ENCODE measurements at places on chromosomes 12 and 14.

GRCh38 chr12:104057771-104058197 is 6.5 kb upstream of the HCFC2 start:
- DNase-seq, result peak; percentile 49

- DNase-seq, result no peak
Observed at GRCh38 chr12:113194971-113195391, 9.5 kb downstream of the RITA1 start.

- no peak for DNase-seq
Observed at GRCh38 chr14:34103176-34103575, 152.3 kb upstream of the EGLN3 start.

DNA sequence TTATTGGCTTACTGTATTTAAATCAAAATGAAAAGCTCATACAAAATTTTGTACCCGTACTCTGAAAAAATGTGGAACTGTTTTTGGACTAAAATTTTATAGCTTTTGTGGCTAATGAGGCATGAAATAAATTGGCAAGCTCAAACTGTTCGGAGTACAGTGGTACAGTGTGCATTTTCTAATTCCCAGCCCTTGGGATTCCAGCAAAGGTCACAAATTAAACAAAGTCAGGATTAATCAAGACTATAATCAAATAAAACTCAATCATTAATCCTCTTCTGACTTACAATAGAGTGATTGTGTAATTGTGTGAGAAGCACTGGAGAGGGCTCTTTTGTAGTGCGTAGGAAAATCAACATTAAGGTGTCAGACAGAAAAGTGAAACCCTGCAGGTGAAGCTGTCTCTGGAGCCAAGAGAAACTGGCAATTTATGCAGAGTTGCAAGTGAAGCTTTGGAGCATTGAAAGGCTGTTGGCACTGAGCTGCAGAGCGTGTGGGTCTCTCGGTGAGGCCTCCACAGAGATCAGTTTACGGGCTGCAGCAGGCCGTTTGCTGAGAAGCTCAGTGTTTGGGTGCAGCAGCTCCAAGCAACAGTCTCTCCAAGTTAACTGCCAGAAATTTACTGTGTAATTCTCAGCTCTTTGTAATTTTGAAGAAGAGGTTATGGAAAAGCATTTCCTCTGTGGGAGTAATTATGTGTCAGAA is 275.9 kb downstream of the FBXL14 start:
- no peak for DNase-seq
